Caco-2 (cell line): ENCODE measurements at places on chromosomes 11 and 22.

DNA sequence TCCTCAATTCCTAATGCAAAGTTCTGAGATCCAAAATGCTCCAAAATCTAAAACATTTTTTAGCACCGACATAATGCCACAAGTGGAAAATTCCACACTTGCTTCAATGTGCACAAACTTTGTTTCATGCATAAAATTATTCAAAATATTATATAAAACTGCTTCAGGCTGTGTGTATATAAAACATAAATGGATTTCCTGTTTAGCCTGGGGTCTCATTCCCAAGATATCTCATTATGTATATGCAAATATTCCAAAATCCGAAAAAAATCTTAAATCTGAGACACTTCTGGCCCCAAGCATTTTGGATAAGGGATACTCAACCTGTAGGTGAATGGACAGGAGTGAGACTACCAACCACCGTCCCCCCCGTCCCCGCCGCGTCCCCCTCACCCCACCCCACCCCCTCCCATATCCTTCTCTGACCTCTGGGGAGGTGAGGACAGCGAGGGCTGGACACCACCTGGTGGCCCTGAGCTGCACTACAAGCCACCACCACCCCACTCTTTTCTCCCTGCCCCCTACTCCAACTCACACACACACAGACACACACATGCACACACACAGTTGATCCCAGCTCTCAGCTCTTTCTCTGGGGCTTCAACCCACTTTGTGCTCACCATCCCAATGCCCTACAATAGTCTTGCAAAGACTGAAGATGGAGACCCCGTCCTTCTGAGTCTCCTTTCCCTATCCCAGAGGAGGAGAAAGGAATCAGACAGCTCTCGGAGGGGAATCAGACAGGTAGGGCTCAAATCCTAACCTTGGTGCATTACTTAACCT is 101.0 kb downstream of the PDE2A start:
- peak; percentile 73 for DNase-seq

DNA sequence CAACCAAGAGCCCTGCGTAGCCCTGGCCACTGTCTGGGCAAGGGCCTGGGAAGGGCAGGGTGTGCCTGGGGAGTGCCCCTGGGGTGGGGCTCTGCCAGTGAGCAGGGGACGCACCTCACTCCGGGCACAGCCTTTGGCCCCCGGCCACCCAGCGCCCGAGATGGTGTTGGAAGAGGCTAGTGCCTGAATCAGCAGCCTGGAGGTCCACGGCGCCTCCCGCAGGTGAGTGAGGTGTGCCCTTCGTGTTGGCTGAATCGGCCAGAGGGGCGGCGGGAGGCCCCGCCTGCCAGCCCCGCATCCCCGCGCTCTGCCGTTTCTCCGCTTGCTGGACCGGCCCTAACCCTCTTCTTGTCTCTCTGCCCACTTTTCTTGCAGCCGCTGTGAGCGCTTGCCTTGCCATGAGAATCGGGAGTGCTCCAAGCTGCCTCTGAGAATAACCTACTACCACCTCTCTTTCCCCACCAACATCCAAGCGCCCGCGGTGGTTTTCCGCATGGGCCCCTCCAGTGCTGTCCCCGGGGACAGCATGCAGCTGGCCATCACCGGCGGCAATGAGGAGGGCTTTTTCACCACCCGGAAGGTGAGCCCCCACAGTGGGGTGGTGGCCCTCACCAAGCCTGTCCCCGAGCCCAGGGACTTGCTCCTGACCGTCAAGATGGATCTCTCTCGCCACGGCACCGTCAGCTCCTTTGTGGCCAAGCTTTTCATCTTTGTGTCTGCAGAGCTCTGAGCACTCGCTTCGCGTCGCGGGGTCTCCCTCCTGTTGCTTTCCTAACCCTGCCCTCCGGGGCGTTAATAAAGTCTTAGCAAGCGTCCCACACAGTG is 60.1 kb downstream of the FBLN1 start:
- DNase-seq: no peak

DNA sequence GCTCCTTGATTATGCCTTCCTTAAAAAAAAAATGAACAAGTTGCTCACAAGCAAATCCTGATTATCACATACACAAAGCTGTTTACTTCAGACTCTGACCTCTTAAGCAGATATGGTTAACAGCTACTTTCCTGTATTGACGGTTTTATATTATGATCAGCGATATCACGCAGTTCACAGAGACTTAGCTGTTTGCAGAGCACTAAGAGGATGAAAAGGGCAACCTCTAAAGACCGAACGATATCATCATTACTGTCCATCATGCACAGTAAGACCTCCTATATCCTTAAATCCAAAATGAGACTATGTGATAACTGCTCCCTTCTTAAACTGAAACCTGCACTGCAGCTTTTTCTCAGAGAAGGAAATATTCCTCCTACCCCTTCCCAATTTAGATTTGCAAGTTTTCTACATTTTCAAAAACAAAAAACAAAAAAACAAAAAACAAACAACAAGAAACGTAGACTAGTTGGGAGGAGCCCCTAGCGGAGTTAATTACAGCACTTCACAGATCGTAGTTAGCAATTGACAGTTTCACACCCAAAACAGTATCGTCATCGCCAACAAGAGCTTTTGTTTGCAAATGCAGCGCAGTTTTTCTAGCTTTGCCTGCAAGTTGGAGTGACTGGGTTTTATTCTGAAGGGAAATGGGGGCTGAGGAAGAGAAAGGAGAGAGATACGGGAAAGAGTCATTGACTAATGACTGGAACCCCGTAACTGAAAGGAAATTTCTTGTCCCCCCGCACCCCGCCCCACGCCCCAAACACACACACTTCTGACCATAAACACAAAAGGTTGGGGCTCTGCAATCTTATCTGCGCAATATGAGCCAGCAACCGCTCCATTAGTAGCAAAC is 1.2 kb downstream of the DDX6 start:
- DNase-seq: no peak

DNA sequence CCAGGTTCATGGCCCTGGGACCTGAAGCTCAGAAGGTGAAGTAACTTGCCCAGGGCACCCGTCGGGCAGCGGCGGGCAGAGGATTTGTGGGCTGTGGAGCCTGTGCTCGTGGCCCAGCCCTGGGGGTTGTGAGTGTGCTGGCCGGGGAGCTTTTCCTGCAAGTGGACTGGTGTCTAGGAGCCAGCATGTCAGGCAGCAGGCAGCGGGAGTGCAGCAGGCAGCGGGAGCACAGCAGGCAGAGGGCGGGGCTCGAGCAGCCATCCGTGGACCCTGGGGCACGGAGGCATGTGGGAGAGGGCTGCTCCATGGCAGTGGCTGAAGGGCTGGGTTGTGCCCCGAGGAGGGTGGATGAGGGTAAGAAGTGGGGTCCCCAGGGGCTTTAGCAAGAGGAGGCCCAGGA is 72.7 kb upstream of the PPP6R3 start:
- no peak for DNase-seq

DNA sequence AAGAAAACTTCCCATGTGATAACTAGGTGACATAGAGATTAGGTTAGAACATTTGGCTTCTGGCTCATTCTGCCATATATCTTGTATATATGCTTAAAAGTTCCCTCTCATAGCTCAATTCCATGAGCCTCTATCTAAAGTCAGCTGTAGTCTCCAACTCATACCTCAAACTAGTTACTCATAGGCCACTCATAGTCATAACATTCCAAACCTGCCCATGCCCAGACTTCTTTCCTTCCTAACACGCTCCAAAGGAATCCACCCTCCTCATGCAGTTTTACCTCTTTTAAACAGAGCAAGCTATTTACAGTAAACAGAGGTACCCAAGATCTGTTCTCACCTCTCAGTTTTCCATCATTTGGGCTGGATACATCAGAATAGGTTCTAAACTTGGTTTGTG is 39.4 kb downstream of the GLYATL2 start:
- no peak for DNase-seq

GRCh38 chr22:35451592-35451991 is 51.7 kb downstream of the MCM5 start:
- DNase-seq: no peak

DNA sequence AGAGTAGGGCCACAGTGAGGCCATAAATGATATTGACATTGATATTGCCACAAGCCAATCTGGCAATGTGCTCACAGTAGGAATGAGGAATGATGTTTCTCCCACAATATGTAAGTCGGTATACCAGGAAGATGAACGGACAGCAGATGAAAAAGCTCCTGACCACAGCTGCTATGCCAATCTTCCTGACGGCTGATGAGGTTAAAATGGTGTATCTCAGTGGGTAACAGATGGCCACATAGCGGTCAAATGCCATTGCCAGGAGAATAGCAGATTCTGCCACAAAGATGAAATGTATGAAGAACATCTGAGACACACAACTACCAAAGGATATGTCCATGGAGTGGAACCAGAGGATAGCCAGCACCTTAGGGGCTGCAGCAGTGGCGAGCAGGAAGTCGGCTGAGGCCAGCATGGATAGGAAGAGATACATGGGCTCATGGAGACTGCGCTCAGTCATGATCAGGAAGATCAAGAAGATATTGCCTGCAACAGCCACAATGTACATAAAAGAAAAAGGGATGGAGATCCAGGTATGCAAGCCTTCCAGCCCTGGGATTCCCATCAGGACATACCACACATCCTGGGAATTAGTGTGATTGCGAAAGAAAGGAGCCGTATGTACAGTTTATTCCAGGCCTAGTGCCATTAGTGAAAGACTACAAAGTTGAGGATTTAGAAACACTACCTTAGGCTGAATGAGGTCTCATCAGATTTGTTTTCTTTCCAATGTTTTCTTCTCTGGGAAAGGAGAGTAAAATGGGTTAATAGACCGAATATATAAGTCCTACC is 22.2 kb downstream of the OR51V1 start:
- no peak for DNase-seq

DNA sequence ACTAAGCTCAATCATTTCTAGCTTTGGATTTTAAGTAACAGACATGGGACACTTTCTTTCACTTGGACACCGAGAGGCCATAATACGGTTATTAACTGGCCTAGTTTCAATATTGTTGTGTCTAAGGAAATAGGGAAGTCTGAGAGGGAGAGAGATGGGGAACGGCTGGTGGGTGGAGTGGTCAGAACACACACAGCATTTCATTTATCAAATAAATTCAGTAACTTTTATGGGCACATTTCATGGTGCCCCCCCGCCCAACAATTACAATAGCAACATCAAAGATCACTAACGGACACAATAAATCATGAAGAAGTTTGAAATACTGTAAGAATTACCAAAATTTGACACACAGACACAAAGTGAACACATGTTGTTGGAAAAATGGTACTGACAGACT is 10.7 kb downstream of the PRPF19 start:
- no peak for DNase-seq

DNA sequence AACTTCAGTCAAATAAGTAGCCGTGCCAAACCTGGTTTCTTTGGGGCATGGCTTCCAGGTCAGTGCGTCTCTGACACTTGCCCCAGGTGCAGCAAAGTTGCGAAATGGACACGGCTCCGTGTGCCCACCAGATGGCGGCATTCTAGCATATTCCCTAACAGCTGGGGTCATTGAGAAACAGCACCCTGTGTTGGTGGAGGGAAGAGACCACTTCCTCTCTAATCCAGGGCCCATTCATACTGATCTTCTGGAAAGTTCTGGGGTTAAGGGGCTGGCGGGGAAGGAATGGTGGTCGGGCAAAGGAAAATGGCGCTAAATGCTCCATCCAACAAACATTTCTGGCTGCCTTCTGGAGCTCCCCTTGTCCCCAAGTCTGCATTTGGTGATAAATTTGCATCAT is 141.2 kb upstream of the TIMP3 start:
- peak; percentile 79 for DNase-seq

DNA sequence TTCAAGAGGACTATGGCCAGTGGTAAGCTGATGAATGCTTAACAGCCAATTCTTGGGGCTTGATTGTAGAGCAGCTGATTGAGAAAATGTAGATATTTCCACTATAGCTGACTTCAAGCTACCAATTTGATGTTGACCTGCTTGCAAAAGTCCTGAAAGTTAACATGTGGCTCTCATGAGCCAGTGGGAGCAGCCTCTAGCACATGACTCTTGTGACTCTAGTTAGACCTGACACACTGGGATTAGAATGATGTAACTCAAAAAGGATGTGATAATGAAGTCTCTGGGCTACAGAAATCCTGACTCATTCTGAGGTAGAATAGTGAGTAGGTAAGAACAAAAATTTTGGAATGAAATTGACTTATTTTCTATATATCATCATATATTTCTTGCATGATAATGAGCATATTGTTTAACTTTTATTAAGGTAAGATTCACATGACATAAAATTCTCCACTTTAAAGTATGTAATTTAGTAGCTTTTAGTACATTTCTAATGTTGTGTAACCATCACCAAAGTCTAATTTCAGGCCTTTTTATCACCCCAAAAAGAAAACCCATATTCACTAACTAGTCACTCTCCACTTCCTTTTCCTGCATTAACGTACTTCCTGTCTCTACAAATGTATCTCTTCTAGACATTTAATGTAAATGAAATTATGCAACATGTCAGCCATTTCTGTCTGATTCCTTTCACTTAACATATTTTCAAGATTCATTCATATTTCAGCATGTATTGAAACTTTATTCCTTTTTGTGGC is 16.1 kb upstream of the OR52H1 start:
- DNase-seq: no peak

DNA sequence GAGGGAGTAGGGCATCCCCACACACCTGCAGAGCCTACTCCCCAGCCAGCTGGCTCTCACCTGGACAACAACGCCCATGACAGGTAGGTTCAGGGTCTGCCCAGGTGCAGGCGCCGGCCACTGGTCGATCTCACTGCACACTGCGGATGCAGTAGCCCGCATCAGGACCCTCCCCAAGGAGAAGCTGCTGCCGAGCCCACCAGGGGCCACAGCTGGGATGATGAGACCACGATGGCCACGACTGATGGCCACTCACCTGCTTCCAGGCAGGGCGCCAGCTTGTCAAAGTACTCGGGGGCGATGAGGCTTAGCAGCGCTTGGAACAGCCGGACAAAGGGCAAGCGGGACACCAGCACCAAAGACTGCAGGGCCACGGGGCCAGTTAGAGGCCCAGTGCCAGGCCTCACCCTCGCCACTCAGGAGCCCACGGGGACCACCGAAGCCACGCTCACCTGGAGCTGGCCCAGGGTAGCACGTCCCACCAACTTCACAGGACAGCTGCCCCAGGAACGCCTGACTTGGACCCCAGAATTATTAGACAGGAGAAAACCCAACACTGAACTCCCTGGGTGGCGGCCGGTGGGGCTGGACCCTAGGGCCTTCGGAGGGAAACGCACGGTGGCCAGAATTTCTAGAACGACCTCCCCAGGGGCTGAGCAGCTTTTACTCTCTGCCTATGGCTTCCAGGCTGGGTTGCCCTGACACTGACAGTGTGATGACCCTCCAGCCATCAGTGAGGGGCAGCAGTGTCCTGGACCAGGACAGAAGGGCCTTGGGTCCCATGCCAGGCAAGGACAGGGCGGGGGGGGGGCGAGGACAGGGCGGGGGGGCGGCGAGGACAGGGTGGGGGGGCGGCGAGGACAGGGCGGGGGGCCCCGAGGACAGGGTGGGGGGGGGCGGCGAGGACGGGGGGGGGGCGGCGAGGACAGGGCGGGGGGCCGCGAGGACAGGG is 8.9 kb upstream of the PLXNB2 start:
- no peak for DNase-seq
